ENCODE measurements at places on chromosomes 7 and 10.

GRCh38 chr7:378551-379455 lies 88.8 kb downstream of the FOXL3 start:
- DNase-seq, result no peak

- no peak for DNase-seq
Measured at GRCh38 chr10:3159152-3159551, 13.4 kb downstream of the PITRM1 start.

DNA sequence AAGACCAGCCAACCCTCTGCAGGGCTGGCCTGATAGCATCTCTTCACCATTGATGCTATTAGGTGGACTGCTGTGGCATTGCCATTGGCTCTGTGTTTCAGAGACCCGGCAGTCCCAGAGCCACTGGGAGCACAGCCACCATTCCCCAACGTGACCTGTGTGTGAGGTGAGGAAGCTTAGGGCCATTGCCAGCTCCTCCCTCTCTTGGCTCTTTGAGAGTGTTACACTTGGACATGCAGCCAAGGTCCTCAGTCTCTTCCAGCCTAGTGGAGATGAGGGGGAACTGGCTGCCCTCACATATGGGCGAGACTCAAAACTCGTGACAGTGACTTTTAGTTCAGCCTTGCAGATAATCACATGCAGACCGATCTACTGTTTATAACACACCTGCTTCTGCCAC lies 39.3 kb upstream of the HMX3 start:
- DNase-seq, result no peak

GRCh38 chr7:134432296-134433152 lies 26.4 kb downstream of the AKR1B1 start:
- DNase-seq, result peak; percentile 83

GRCh38 chr7:99373091-99374066 lies 1.2 kb upstream of the ARPC1B start:
- no peak for DNase-seq

- DNase-seq, result no peak
Measured at GRCh38 chr10:1524540-1524939, 212.8 kb downstream of the ADARB2 start.

Measured in NCI-H524 treated with DMSO at 0.1 percent for 48 hours (cell line).